Epithelial cell of esophagus (primary cell): ENCODE measurements at places on chromosomes 7 and 10.

GRCh38 chr7:114133717-114134116 is 214.9 kb upstream of the PPP1R3A start:
- no peak for DNase-seq

DNA sequence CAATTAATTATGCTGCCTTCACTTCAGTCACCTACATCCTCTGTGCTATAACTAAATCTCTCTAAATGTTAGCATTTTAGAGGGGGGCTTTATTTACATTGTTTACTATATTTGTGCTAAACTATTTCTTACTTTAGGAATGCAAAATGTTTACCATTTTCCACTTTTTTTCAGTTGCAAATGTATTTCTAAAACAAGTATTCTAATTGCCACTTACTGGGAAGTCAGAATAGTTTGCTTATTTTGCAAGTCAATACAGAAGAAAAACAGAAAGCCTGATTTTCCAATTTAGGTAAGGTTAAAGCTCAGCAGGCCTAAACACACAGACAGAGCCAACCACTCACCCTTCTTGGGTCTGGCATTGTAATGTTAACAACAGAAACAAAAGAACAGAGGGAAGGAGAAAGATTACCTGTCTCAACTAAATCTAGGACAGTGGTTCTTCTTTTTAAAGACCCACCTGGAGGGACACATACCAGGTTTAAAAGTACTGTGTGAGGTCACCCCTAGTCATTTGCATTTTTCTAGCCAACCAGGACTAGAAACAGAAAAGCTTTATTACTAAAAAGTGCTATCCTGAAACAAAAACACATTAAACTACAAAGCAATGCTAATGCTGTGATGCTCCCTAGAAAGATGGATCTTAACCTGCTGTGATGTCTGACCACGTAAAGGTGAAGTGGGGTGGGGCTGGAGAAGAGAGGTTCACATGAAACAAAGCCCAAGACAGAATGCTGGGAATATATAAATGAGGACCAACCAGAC is 178.2 kb downstream of the SLC25A13 start:
- DNase-seq = no peak

DNA sequence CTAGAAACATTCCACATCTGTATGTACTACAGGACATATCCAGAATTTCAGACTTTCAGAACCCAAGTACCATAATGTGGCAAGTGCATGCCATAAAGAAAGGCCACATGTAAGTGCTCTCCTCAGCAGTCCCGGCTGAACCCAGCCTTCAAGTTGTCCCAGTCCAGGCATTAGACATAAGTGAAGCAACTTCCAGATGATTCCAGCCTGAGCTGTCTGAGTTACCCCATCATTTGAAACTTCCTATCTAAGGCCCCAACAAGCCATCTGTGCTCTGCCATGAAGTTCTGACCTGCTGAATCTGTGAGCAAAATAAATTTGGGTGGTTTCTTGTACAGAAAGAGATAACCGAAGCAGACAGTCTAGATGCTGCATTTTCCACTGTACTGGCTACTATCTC is 218.8 kb downstream of the IPMK start:
- peak; percentile 49 for DNase-seq

GRCh38 chr7:78018641-78019446 is 220.3 kb downstream of the PHTF2 start:
- no peak for DNase-seq

DNA sequence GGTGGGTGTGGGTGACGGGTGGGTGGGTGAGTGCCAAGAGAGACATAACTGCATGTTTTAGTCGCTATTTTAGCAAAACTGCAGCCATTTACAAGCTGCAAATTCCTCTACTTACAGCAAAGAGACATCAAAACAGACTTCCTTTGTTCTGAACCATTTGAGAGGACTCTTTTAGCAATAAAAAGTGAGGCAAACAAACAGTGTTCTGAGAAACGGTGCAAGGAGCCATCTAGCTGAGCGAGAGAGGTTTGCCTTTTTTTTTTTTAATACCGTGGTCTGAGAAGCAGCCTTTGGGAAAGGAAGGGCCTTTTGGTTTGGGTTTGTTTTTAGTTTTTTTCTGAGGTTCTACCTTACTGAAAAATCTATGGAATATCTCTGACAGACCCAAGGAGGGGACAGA is 62.9 kb downstream of the SCRN1 start:
- DNase-seq = no peak
